ENCODE measurements at places on chromosomes 6 and 20. TPM values are rescaled to one million over a fixed set of nuclear protein-coding genes. Genes with fewer than 3 reads are reported as not detected.
A peak's percentile ranks its signal among the peaks of the same experiment; 100 is the strongest.

Gene RIPPLY2
- total RNA-seq = not detected

Gene SENP6
- total RNA-seq = 37.7 TPM

GRCh38 chr6:28747631-28748157 lies 176.1 kb downstream of the TRIM27 start:
- peak; percentile 95 for DNase-seq

Gene UST
- total RNA-seq = 14.4 TPM

Gene POLR3F
- total RNA-seq = 17.7 TPM

GRCh38 chr6:3878048-3878666 lies 29.0 kb downstream of the FAM50B start:
- no peak for DNase-seq

DNA sequence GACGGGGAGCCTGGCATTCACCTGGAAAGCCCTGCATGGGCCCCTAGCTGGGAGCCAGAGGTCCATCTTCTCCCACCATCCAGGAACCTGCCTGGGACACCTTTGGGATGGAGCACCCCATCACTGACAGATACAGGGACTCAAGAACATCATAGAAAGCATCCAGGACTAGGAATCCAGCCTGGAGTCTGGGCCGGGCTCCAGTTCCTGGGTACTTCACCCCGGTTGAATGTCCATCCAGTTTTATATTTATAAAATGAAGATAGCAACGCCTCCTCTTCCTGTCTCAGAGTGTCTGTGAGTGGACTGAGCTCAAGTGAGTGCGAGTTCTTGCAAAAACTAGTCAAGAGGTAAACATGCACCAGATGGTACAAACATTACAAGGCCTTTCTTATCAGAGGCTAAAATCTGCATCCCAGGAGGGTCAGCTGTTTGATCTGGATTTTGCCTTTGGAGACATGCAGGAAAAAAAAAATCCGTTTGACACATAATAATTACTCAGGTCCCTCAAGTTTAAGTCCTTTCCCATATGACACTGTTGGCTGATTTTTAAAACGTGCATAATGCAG lies 27.4 kb downstream of the ZC3H12D start:
- no peak for DNase-seq

GRCh38 chr6:30835576-30835975 lies 48.7 kb upstream of the DDR1 start:
- no peak for DNase-seq

Gene SYNDIG1
- total RNA-seq = not detected

Gene BTN1A1
- not detected for total RNA-seq

Gene CLPSL1
- not detected for total RNA-seq

DNA sequence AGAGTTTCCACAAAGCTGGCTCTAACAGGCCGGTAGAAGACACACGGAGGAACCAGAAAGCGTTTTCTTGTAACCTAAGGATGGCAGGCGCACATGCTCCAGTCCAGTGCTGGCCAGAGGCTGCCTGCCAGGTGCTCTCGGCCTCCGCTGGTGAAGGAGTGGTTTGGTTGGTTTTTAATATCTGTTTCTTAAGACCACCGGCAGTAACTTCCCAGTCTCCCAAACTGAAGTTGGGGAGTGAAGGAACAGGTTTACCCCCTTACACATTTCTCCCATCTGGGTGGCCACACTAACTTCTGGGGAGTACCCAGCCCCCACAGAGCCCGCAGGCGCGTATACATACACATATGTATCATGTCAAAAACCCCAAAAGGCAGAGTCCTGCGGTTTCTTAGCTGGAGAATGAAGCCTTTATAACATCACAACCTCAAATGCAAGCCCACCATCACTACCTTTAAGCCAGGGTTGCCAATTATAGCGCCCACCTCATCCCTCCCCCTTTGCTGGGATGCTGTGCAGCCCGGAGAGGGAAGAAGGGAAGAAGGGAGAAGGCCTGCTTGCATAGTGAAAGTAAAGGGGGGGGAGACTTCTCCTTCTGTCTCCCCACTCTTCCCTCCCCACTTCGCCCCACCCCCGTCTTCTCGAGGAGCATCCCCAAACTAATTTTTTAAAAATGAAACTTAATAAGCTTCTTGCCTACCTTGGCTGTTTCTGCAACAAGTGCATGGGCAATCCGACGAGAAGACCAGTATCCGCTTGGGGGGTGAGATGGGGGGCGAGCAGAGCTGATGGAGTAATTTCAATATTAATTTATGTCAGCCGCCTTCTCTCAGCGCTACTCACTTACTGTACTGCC lies 1.0 kb downstream of the TRERF1 start:
- peak; percentile 47 for DNase-seq

DNA sequence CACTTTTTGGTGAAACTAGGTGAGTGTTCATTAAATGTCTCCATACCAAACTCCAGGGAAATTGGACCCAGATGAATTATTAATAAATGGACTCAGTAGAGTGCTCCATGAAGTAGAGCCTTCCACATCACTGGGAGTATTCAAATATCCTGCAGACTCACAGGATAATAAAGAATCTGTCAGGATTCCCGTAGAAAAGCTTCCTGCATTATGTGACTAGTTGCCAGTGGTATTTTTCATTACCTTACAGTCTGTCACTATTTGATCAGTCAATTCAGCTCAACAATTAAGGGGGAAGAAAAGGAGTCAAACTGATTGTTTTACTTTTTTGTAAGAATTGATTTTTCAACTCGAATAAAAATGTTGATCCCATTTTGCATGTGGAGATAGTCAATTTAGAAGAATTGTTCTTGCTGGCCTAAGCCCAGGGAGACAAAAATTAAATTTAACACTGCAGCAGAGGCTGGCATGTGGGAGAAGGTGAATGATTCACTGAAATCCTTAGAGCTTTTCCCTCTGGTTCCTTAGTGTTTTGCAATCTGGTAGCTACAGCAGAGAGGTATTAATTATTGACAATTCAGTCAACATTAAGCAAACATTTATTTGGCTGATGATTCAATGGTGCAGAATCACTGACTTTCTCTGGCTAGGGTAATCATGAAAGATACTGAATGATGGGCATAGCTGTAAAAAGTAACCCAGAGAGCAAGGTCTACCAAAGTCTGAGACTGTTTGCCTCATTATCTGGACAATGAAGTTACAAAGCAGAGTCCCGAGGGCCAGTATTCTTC lies 442.4 kb downstream of the CD83 start:
- DNase-seq = no peak

- no peak for DNase-seq
Measured at GRCh38 chr20:48679599-48679998, 148.2 kb downstream of the PREX1 start.

Gene EYA2
- total RNA-seq = 0.15 TPM

Gene GSS
- total RNA-seq = 121 TPM

DNA sequence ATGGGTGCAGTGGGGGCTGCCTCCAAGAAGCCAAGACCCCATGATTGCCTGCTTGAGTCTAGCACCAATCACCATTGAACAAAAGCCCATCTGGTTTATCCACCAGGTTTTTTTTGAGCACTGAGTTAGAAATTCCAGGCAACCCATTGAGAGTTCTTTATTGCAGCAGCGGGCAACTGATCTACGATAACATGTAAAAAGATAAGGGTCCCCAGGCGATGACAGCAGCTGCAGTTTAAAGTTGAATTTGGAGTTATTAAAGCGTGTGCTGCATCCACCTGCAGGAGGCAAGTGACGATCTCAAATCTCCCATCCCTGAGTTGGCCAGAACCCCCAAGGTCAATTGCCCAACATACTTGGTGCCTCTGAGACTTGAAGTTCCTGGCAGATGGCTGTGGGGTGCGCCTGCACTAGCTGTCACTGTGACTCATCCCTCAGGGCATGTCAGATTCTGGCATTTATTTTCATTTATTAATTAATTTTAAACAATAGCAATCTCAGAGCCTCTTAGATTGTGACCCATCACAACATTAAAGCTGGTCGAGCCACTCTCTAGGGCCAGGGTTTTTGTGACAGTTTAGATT lies 290.4 kb upstream of the SULF2 start:
- DNase-seq = peak; percentile 37

GRCh38 chr6:154307696-154308425 lies 48.7 kb downstream of the IPCEF1 start:
- no peak for DNase-seq

Gene ARMH2
- total RNA-seq = not detected

GRCh38 chr6:133973109-133973971 lies 20.3 kb downstream of the TBPL1 start:
- DNase-seq = peak; percentile 74

DNA sequence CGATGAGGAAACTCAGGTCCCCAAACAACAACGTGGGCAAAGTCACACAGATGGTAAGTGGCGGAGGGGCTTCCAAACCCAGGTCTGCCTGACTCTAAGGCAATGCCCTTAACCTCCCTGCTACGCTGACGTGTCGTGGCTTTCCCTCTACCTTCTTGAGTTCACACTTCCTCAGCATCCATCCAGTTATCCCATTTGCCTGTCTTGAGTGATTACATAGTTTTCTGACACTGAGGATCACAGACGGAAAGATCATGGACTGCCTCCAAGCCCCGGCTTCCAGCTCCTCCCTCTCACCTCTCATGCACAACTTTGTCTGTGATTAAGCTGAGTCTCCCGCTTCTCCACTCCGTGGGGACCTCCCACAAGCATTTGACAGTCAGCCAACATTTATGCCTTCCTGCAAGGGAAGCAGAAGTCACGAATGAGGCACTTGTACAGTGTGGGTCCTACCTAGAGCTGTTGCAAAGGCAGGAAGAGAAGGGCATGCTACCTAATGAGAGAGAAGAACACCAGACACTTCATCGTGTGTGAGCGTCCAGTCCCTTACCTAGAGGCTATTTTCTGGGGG lies 33.8 kb downstream of the TBC1D7 start:
- DNase-seq = no peak

DNA sequence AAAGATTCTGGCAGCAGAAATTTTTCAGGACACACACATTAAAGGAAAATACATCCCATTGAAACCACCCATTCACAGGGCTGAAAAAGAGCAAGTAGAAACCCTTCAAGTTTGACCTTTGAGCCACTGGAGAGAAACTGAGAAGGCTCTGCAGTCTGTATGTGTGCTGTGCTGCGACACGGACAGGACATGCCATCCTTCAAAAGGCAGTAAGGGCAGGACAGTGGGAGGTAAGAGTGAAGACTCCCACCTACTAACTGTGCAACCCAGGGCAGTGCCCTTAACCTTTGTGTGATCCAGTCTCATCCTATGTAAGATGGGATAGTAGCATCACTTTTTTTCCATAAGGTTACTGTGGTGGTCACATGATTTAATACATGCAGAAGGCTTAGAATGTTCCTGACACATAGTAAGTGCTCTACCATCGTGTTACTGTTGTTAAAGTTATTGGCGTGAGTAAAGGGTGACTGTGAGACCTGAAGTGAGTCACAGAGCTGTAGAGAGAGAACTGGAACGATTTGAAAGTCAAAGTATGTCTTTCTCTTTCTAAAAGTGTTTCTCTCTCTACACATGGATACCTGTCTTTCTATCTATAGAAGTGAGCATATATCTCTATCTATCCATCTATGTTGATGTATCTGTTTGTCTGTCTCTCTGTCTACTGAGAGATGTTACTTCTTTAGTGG lies 153.7 kb upstream of the OLIG3 start:
- DNase-seq = peak; percentile 72

DNA sequence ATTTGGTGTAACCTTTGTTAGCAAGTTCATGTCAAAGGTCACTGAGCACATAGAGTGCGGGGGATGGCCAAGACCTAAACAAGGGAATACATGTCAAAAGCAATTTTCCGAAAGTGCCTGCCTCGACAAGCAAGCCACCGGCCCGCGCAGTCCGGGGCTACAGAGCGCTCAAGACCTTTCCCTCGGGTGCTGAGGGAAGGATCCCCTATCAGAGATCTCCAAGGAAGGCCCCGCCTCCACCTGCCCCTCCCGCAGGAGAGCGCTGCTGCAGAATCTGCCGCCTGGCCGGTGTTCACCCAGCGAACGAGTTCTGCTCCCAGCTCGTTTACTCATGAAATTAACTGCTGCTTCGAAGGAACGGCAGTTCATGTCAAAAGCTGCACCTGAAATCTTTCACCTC lies 252.7 kb downstream of the BMP7 start:
- DNase-seq = no peak

Gene OR2B6
- 0.27 TPM for total RNA-seq

DNA sequence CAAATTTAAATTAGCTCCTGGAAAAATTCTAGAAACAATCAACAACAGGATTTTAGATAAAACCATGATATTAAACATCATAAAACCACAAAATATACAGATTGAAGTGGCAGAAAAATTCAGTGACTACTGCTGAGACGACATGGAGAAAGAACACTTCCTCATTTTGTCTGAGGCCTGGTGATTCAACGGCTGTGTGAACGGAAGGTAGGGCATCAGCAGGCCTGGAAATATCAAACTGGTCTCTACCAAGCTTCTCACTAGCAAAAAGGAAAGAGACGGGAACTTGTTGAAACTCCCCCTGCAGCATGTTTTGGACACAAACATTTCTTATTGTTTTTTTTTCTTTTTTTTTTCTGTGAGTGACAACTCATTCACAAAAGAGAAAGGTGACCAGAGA lies 58.0 kb upstream of the AHI1 start:
- DNase-seq = no peak

DNA sequence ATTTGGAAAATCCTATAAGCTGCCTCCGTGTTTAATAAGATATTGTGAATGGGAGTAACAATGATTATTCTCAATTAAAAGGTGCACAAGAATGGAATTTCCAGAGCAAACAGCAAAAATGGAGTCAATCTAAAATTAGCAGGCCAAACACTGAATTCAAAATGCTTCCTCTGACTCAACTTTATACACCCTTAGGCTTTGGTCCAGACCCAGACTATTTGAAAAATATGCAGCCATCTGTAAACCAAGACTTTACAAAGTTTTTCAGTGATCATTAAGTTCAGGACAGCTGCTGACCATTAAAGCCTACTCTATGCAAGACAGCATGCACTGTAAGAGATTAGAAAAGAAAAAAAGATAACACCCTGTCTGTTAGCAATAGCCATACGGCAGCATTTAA lies 39.4 kb upstream of the CCN6 start:
- peak; percentile 75 for DNase-seq

Gene OPN5
- not detected for total RNA-seq

DNA sequence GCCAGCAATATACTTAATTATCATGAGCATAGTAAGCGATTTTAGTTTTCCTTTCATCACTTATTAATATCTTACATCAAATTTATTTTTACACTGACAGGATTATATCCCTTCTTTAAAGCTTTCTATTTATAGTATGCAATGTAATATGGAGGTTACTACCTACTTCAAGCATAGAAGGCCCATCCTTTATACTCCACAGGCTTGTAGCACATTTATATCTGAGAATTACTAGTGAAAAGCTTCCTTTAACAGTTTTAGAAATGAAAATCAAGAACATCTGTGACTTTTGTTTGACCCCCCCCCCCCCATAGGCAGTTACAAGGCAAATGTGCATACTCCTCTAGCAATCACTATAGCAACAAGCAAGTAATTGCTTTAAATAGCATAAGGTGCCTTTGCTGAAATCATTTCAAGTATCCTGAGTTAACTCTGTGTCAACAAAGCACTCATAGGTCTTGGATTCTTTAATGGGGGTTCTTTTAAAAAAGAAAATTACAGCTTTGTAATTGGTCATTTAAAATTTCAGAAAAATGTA lies 917.7 kb downstream of the PHF3 start:
- DNase-seq = no peak

DNA sequence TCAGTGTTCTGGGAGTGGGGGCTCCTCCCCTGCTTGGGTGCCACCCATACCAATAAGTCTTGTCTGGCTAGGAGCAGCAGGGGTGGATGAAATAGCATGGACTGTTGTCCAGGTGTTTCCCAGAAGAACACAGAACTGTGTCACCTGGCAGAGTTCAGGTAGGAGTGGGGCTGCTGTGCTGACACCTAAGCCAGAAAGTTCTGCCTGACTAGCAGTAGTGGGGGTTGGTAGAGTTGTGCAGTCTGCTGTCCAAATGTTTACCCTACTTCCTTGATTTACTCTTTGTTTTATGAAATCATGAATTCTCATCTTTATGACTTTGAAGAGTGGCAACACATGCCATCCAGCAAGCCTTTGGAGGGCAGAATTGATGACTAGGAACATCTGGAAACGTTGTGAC lies 27.3 kb upstream of the SLC35B3 start:
- no peak for DNase-seq

Gene PPARD
- 22.7 TPM for total RNA-seq

Gene SCP2D1
- total RNA-seq = not detected
